ENCODE measurements at places on chromosomes 2 and 18.

GRCh38 chr2:143070704-143071103, 58.5 kb upstream of the ARHGAP15 start:
- no peak for DNase-seq

GRCh38 chr2:64035072-64035942, 16.1 kb upstream of the VPS54 start:
- no peak for DNase-seq

- DNase-seq: no peak
These were observed 82.5 kb upstream of the ARL4C start for GRCh38 chr2:234579231-234579962.

GRCh38 chr2:16206191-16206944, 266.0 kb downstream of the MYCN start:
- no peak for DNase-seq

- no peak for DNase-seq
These were observed 23.8 kb upstream of the PTMA start for GRCh38 chr2:231684314-231685223.

Measured in CD4-positive, alpha-beta T cell treated with Interleukin-15 for 4 hours (primary cell).